Prostate gland (tissue), 2 donors: ENCODE measurements at places on chromosomes 4 and X. TPM values are rescaled to one million over a fixed set of nuclear protein-coding genes. Genes with fewer than 3 reads are reported as not detected.

DNA sequence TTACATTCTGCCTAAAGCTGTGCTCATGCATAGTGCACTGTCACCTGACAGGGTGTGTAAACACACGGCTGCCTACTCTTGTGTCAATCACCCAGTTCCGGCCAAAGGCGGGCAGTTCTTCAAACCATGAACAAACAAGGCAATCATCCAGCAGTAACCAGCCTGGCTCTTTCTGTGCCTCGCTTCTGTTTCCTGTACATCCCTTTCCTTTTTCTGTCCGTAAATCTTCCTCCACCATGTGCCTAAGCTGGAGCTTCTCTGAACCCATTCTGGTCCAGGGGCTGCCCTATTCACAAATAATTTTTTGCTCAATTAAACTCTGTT, 60.8 kb upstream of the CBR4 start:
- peak; percentile 87 for DNase-seq

Gene CENPVL2
- total RNA-seq, result not detected

DNA sequence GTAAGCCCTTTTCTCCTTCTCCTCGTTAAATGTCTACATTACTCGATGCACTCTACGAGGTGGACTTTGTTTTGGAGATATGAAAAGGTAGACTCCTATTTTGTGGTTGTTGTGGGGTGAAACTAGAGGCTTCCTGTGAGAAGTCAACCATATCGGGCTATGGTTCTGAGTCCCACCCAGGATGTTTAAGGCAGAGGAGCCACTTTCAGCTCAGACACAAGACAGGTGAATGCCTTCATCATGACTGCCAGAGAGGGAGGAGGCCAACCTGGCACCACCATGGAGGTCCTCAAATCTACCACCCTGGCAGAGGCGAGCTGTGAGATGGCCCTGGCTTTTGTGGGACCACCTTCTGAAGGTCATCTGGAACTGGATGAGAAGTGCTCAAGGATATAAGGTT, 154.4 kb upstream of the KLF3 start:
- DNase-seq, result no peak

GRCh38 chrX:13571136-13571535, 1.7 kb downstream of the EGFL6 start:
- DNase-seq, result no peak

- no peak for DNase-seq
These were observed 22.8 kb downstream of the NDST4 start for GRCh38 chr4:115090483-115091075.

Gene MAGEA11
- not detected for total RNA-seq

GRCh38 chr4:72275381-72275780, 243.6 kb downstream of the NPFFR2 start:
- no peak for DNase-seq

GRCh38 chrX:40318801-40319200, 221.0 kb upstream of the BCOR start:
- no peak for DNase-seq

Gene SHROOM4
- 6.1 TPM for total RNA-seq

DNA sequence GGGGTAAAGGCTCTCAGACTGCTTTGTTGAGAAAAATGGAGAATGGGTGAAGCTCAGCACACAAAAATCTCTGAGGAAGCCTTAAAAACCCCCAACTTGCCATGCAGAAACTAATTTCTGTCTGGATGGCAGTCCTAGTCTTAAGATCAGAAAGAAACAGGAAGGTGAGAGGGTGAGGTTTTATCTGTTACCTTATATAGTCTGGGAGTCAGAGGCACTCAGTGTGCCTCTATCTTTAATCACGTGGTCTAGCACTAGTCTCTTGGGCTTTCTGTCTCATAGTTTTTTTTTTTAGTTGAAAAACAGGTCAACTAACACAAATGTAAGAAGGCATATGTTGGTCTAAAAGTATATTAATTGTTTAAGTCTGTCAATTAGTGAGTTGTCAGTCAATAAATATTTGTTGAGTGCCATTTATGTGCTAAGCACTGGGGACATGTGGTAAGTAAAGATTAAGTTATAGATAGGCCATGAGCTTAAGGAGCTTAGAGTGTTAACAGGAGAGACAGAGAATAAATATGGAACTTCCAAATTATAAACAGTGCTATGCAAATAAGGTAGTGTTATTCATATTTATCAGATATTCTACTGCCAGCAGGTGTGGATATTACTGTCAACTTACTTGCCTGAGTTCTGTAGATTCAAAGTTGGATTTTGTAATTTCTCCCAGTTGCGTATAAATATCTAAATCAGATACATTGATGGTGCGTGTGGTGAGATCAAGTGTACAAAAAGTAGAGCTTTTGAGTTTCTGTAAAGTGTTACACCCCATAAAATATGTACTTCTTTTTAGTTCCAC, 7.0 kb downstream of the CYBB start:
- no peak for DNase-seq

Gene TRIM60
- total RNA-seq, result not detected

Gene RPL34
- total RNA-seq, result 581 TPM

GRCh38 chrX:40174001-40174853, 76.5 kb upstream of the BCOR start:
- DNase-seq, result peak; percentile 61

Gene IBSP
- not detected for total RNA-seq

- no peak for DNase-seq
These were observed 79.4 kb upstream of the SMIM10 start for GRCh38 chrX:134911348-134911747.

- DNase-seq, result no peak
These were observed 73.2 kb downstream of the HTRA3 start for GRCh38 chr4:8342651-8343261.

GRCh38 chr4:16890651-16891050, 7.8 kb downstream of the LDB2 start:
- no peak for DNase-seq

Gene LGI2
- 2.8 TPM for total RNA-seq

DNA sequence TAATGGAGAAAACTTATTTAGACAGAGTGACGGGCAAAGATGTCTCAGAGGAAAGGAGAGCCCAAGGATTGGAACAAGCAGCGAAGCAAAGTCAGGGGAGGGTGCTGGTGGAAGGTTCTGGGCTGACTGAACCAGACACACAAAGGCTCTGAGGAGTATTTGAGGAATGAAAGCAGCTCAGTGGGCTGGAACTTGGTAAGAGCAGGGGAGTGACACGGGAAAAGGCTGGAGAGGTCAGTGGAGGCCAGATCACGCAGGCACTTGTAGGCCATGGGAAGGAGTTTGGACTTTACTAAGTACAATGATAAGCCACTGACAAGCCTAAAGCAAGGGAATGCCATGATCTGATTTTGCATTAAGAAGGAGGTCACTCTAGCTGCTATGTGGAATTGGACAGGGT, 71.4 kb downstream of the TSC22D3 start:
- DNase-seq, result no peak
